Activated T-helper 17 cell treated with anti-CD3 and anti-CD28 coated beads, Interleukin-2, amount 50 U/mL, for 72 hours (primary cell): ENCODE measurements at places on chromosomes 11 and 22. TPM values are rescaled to one million over a fixed set of nuclear protein-coding genes. Genes with fewer than 3 reads are reported as not detected.
A peak's percentile ranks its signal among the peaks of the same experiment; 100 is the strongest.

FAM181B gene
- not detected for total RNA-seq

IFITM2 gene
- total RNA-seq: 187 TPM

MS4A3 gene
- not detected for total RNA-seq

APOA1 gene
- total RNA-seq: 0.37 TPM

SPON1 gene
- 0.06 TPM for total RNA-seq

MYO18B gene
- 4.3 TPM for total RNA-seq

PRSS23 gene
- total RNA-seq: 0.16 TPM

MRGPRX4 gene
- not detected for total RNA-seq

OR6T1 gene
- not detected for total RNA-seq

HORMAD2 gene
- not detected for total RNA-seq

EIF3L gene
- total RNA-seq: 834 TPM

MTCH2 gene
- 173 TPM for total RNA-seq

EMID1 gene
- total RNA-seq: not detected

GRCh38 chr22:26542831-26543230 lies 30.6 kb upstream of the TFIP11 start:
- ATAC-seq: peak; percentile 42
- H3K27ac ChIP-seq: peak overlapping the region; percentile 2
- H3K27me3 ChIP-seq: no peaks in the 10 kb centered on the region

GRCh38 chr11:62452839-62453468 lies 34.1 kb downstream of the SCGB1A1 start:
- ATAC-seq: no peak
- no peak overlapping the region for H3K4me3 ChIP-seq
- H3K4me1 ChIP-seq: no peaks in the 10 kb centered on the region
- peaks cover under 1% of the 10 kb centered on the region for H3K27me3 ChIP-seq
- H3K36me3 ChIP-seq: no peaks in the 10 kb centered on the region
- H3K27ac ChIP-seq: no peak overlapping the region

GRCh38 chr11:95499516-95500135 lies 268.6 kb upstream of the SESN3 start:
- H3K4me3 ChIP-seq: no peak overlapping the region
- H3K4me1 ChIP-seq: peaks cover 3% of the 10 kb centered on the region
- H3K27me3 ChIP-seq: peaks cover 16% of the 10 kb centered on the region
- H3K36me3 ChIP-seq: no peaks in the 10 kb centered on the region

DNA sequence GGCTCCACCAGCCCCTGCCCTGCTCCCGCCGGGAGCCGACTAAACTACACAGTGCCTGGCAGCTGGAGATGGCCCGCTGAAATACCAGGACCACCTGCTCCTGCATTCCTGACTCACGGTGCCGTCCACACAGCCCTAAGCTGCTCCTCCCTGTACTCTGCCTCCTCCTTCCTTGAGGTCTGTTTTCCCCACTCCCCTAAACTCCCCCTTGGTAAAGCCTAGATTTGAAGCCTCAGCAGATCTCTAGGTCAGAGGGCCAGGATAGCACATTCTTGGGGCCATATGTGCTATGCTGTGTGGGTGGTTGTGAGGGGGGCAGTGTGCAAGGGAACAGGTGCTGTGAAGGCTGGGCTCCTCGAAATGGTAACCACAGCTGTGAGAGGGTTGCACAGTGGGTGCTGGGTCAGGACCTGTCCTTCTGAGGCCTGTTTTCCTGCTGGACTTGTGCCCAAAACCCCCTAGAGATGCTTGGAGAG lies 9.7 kb downstream of the LRFN4 start:
- no peaks in the 10 kb centered on the region for H3K4me1 ChIP-seq
- no peak overlapping the region for H3K4me3 ChIP-seq
- no peaks in the 10 kb centered on the region for H3K36me3 ChIP-seq

DNA sequence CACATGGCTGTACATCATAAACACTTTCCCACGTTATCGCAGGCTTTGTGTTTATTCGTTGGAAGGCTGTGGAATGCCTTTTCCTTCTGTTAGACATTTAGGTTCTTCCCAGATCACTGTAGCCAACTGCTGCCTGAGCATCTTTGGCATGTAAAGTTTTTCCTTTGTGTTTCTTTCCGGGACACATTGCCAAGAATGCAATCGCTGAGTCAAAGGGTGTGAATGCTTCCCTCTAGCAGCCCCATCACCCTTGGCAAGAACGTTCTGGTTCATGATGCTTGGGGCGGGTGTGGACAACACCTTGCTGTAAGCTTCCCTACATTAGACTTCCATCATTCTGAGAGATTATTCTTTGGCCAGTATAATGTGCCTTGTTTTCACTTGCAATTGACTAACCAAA lies 136.2 kb downstream of the OSBP2 start:
- no peak for ATAC-seq
- H3K36me3 ChIP-seq: no peaks in the 10 kb centered on the region
- no peak overlapping the region for H3K4me3 ChIP-seq
- H3K4me1 ChIP-seq: no peaks in the 10 kb centered on the region
- H3K27me3 ChIP-seq: peaks cover 4% of the 10 kb centered on the region
- H3K27ac ChIP-seq: no peak overlapping the region

GRCh38 chr11:66852466-66853241 lies 4.2 kb upstream of the LRFN4 start:
- H3K27ac ChIP-seq: no peak overlapping the region
- H3K4me3 ChIP-seq: no peak overlapping the region
- no peaks in the 10 kb centered on the region for H3K36me3 ChIP-seq
- no peaks in the 10 kb centered on the region for H3K27me3 ChIP-seq
- no peak for ATAC-seq
- peaks cover 4% of the 10 kb centered on the region for H3K4me1 ChIP-seq

DNA sequence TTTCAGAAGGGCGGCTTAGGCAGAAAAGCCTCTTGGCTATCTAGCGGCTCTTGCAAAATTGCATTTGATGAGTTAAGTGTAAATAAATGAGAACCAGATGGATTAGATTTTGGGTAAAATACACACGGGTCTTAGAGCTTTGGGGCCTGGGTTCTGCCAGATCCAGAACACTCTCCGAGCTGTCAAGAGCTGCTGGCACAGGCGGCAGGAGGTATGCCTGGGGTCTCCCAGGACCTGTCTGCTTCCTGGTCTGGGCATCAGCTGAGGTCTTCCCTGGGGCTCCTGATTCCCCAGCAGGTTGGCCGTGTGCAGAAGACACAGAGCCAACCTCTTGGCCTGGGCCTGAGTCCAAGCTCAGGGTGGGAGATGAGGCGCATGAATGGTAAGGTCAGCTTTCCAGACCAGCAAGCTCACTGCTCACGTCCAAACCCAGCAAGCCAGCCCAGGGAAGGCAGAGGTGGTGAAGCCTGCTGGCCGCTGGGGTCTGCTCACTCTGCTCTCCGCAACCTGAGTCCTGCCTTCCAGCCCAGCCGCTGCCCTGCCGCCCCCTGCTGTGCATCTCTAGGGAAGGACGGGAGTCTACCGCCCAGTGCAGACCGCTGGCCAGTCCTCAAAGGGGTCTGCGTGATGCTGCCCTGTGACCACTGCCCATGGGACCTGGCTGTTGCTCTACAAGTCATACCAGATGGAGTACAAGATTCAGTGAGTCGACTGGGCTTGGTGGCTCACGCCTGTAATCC lies 44.9 kb downstream of the SCUBE1 start:
- ATAC-seq: no peak
- no peaks in the 10 kb centered on the region for H3K4me1 ChIP-seq
- no peaks in the 10 kb centered on the region for H3K36me3 ChIP-seq
- peaks cover 7% of the 10 kb centered on the region for H3K27me3 ChIP-seq
- no peak overlapping the region for H3K4me3 ChIP-seq

DNA sequence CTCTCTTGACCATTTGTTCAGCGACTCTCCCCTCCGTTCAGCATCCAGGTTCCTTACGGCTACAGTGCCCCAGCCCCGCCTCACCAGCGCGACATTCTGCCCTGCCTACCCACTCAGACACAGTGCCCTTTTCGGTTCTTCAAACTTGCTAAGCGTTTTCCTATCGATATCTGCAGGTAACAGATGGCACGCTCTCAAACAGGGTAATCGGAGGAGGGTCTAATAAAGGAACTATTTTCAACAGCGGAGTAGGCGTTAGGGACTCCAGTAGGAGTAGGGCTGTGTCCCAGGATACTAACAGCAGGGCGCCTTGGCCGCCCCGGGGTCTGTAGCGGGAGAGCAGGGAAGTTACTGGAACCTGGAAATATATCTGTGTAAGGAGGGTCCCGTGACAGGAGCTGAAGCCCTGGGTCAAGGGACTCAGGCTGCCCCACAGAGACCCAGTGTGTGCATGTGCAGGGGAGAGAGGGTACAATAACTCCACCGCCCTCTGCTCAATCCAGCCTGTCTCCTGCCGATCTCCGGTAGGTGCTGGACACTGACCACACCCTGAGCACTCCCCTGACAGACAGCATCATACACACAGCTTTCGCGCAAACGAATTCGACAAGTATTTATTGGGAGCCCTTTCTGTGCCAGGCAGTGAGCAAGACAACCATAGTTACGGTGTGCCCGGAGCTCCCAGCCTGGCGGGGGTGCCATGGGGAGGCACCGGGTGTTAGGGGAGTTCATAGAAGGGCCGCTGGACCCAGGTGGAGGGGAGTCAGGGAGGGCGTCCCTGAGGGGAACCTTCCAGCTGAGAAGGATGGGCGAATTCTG lies 2.1 kb downstream of the KLHL35 start:
- H3K4me1 ChIP-seq: peaks cover 14% of the 10 kb centered on the region
- H3K27me3 ChIP-seq: peaks cover 25% of the 10 kb centered on the region
- H3K36me3 ChIP-seq: peaks cover 2% of the 10 kb centered on the region
- H3K4me3 ChIP-seq: peak overlapping the region; percentile 79
- ATAC-seq: peak; percentile 8

- ATAC-seq: no peak
- H3K4me3 ChIP-seq: no peak overlapping the region
- no peaks in the 10 kb centered on the region for H3K36me3 ChIP-seq
- peaks cover 28% of the 10 kb centered on the region for H3K27me3 ChIP-seq
Measured at GRCh38 chr11:33669598-33670249, 30.9 kb downstream of the C11orf91 start.

GRCh38 chr11:124402326-124402922 lies 3.6 kb upstream of the OR8B3 start:
- no peaks in the 10 kb centered on the region for H3K4me1 ChIP-seq
- H3K4me3 ChIP-seq: no peak overlapping the region
- peak; percentile 76 for ATAC-seq
- no peaks in the 10 kb centered on the region for H3K36me3 ChIP-seq
- peaks cover 4% of the 10 kb centered on the region for H3K27me3 ChIP-seq

- H3K4me1 ChIP-seq: peaks cover under 1% of the 10 kb centered on the region
- no peaks in the 10 kb centered on the region for H3K27me3 ChIP-seq
- no peak for ATAC-seq
- no peak overlapping the region for H3K4me3 ChIP-seq
- H3K36me3 ChIP-seq: no peaks in the 10 kb centered on the region
Measured at GRCh38 chr22:36536717-36537116, 7.8 kb upstream of the EIF3D start.

GRCh38 chr11:17314904-17315426 lies 36.6 kb upstream of the NCR3LG1 start:
- no peak overlapping the region for H3K4me3 ChIP-seq
- H3K27me3 ChIP-seq: no peaks in the 10 kb centered on the region
- peaks cover 18% of the 10 kb centered on the region for H3K36me3 ChIP-seq
- no peaks in the 10 kb centered on the region for H3K4me1 ChIP-seq

GRCh38 chr11:18741783-18742182 lies 15.8 kb upstream of the IGSF22 start:
- no peak for ATAC-seq
- H3K4me1 ChIP-seq: no peaks in the 10 kb centered on the region
- no peak overlapping the region for H3K27ac ChIP-seq

GRCh38 chr11:70161043-70161625 lies 42.0 kb upstream of the FADD start:
- H3K27ac ChIP-seq: no peak overlapping the region
- H3K4me1 ChIP-seq: no peaks in the 10 kb centered on the region
- H3K4me3 ChIP-seq: no peak overlapping the region
- no peaks in the 10 kb centered on the region for H3K36me3 ChIP-seq
- no peaks in the 10 kb centered on the region for H3K27me3 ChIP-seq

DNA sequence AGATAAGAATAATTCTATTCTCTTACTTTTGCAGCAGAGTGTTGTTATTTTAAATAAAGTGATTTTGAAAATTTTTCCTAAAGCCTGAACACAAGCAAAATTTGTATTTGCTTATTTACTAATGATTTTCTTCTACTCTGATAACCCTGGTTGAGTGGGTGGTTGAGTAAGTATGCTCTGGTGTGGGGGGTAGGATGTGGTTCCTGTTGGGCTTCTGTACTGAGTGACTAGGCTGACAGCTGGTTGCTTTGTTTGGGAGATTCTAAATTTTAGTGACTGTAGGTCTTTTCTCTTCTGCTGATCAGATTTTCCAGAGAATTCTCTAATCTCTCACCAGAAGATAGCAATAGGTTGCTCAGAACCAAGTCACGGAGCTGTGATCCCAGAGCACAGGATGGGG lies 61.6 kb downstream of the METTL15 start:
- peak overlapping the region; percentile 33 for H3K27ac ChIP-seq
- no peak for ATAC-seq
- peaks cover 5% of the 10 kb centered on the region for H3K4me1 ChIP-seq
- H3K36me3 ChIP-seq: peaks cover 32% of the 10 kb centered on the region

- H3K36me3 ChIP-seq: no peaks in the 10 kb centered on the region
- ATAC-seq: no peak
- no peaks in the 10 kb centered on the region for H3K27me3 ChIP-seq
- no peak overlapping the region for H3K27ac ChIP-seq
- no peak overlapping the region for H3K4me3 ChIP-seq
Measured at GRCh38 chr22:32619614-32620426, 145.2 kb downstream of the FBXO7 start.

GRCh38 chr22:41608386-41608785 lies 12.5 kb downstream of the DESI1 start:
- ATAC-seq: no peak
- no peaks in the 10 kb centered on the region for H3K27me3 ChIP-seq
- H3K36me3 ChIP-seq: peaks cover 94% of the 10 kb centered on the region
- no peak overlapping the region for H3K4me3 ChIP-seq
- H3K4me1 ChIP-seq: peaks cover 18% of the 10 kb centered on the region
- H3K27ac ChIP-seq: no peak overlapping the region
